Foreskin melanocyte (primary cell): ENCODE measurements at places on chromosomes 5 and 9.

DNA sequence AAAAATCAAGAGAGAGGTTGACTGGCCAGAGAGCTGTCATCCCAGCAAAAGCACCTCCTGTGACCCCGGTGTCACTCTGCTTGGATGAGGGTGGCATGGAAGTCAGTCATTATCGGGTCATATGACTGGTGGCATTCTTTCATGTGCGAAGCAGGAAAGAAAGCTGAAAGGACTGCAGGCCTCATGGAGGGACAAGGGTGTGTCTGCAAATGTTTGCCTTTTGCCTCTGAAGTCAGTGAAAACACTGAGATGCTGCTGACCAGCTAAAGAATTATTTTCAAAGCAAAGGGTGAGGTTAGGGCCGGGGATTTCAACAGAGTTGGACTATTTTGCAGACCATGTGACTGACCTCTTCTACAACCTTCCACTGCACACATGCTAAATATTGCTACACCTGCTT lies 298.3 kb downstream of the CSNK1G3 start:
- no peak for DNase-seq

DNA sequence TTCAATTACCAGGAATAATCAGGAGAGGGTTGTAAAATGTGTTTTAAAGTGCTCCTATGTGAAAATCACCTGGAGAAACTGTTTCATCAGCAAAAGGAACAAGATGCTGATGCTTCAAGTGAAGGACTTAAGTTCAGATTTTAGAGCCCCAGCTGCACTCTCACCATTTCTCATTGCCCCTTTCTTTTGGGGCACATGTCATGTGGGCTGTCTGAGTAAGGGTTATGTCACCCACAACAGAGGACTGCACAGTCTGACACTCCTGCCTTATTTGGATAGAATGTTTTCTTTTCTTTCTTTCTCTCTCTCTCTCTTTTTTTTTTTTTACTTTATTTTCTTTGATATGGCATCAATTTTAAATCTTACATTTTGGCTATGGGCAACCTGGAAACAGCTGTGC lies 204.1 kb upstream of the EFNA5 start:
- DNase-seq, result no peak

DNA sequence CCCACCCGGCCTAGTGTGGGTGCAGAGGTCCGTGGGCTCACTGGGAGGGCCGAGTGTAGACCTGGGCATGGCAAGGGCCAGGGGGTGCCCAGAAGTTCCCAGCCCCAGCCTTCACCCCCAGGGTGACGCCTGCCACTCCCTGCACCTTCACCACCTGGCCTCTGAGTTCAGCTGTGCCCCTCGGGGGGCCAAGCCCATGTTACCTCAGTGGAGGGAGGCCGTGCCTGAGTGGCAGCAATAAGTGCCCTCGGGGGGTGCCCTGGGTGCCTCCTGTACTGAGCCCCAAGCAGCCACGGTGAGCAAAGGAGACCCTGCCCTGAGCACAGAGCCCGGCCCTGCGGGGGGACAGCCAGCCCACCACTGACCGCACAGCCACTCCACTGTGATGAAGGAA lies 10.3 kb upstream of the FCN2 start:
- no peak for DNase-seq

DNA sequence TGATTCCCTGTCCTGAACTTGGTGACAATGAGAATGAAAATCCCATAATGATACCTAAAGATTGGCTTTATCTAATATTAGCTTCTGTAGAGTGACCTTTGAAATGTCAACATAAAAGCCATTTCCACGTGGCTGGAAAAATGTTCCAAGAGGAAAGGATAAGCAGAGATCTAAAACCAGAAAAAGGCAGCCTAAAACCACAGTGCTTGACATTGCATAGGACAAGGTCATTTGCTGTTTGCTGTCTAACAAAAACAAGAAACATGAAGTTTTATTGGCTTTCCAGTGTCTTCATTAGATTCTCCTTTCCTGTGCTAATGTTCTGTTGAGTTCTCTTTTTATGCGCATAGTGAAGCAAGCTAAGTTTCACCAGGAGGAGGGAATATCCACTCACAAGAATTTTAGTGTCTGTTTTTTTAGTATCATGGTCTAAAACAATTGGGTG lies 44.6 kb downstream of the CPEB4 start:
- DNase-seq, result no peak
